Right ventricle myocardium superior (tissue), 1 donor: ENCODE measurements at places on chromosomes 2 and 18.

GRCh38 chr2:239866778-239867177 lies 158.4 kb downstream of the NDUFA10 start:
- no peak for DNase-seq

DNA sequence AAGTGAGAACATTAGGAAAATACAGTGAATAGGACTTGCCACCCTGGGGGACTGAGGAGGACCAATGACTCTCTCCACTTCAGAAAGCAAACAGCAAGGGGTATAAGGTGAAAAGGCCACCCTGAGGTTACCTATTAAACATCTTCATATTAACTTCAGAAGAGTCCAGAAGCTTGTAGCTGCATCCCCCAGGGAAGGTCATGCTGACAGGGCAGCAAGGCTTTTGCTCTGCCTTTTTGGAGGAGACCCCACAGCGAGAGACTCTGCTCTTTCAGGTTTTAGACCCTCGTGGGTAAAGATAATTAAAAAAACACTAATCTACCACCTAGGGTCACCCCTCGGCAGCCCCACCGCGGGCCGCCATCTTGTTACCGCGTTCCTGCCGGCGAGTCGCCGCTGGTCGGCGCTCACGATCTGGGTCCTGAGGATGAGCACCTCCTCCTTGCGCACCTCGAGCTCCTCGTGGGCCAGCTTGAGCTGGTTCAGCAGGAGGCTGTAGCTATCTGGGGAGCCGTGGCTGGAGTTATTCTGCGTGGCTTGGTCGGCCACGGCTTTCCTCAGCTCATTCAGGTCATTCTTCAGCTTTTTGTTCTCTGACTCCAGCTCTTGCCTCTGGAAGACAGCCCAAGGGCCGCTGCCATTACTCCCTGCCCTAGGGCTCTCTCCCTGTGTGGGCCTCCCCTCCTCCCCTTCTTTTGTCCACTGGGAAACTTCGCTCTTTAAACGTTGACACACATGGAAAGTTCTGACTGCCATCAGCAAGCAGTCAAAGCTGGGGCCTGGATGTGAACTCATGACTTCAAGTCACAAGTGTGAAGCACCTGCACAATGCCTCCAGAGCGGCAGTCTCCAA lies 50.7 kb upstream of the ACAA2 start:
- no peak for DNase-seq

DNA sequence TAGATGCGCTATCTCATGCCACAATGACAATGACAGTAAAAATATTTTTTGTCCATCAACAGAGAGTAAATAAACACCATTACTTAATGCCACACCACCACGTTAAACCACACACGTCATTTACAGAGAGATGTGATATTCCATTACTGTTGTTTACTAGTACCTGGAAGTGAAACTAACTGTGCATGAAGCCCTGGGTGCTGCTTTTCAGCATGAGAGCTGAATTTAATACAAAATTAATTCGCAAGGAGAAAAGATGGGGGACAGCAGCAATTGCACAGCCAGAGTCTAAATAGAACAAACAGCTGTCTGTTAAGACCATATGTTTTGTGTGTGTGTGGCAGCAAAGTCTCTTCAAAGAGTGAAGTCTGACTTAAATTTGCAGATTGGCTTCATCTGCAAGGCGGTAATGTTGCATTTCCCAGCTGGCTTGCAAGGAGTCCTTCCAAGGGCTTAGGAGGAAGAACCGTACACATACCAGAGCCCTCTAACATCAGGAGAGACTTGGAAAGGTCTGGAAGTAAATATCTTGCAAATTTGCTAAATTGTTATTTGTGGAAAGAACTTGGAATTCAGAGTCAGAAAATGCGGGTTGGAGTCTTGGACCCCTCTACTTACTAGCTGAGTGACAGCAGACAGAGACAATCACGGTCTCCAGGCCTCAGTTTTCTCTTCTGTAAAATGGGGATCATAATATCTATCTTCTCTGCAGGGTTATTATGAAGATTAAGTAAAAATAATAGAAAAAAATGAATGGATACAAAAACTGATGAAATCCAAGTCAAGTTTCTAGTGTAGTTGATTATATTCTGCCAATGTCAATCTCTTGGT lies 127.6 kb downstream of the ALPK2 start:
- DNase-seq: no peak

- no peak for DNase-seq
These were observed 109.2 kb upstream of the CHRNA1 start for GRCh38 chr2:174873471-174873870.

GRCh38 chr18:39793609-39794008 lies 2161.4 kb upstream of the PIK3C3 start:
- no peak for DNase-seq

GRCh38 chr18:12721495-12722275 lies 18.8 kb downstream of the PSMG2 start:
- no peak for DNase-seq

DNA sequence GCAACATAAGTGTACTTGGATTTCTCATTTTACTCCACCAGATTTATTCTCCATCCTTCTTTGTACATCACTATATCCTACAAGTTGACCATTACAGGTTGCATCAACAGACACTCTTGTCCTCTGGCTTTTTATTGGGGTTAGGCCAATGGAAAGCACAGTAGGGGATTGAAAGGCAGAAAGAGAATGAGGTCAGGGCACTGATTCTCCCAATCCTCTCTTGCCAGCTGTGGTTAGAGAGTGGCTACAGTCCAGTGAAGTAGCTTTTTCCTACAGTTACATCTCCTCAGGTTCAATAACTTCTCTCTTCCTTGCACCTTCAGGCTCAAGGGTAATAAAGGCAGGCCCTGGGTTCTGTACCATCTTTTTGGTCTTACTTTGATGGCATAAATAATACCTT lies 20.2 kb upstream of the COL5A2 start:
- no peak for DNase-seq

DNA sequence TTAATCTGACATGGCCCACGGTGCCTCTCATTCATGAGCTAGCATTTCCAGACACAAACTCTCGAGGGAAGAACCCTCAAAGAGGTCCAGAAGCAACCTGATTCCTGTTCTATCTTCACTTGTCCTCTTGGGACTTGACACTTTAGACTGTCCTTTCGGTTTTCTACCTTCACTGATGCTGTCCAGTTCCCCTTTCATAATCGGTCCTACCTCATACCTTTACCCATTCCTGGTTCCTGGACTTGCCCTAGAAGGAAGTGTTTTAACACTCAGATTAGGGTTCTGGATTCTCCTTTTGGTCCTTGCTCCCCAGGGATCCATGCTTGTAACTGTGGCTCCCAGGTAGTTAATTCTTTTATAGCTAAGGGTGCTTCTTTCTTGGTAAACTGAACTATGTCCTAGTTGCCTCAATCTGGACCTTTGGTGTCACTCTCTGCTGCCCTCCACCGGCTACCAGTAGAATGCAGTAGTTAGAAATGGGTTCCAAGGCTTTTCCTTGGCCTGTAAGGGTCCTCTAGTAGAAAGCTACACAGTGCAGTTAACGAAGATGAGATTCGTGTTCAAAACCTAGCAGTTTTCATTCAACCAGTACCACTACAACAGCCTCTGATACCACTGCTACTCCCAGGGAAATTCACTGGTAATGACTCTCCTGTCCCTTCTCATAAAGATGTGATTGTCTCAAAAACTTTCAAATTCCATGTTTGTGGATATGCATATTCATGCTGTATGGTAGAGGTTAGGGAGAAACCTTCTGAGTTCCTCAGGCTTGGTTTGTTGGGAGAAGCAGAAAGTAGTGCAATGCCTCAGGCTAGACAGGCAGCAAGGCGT lies 178.1 kb upstream of the CYP26B1 start:
- DNase-seq: no peak
